ENCODE measurements at places on chromosomes 12 and 14.

DNA sequence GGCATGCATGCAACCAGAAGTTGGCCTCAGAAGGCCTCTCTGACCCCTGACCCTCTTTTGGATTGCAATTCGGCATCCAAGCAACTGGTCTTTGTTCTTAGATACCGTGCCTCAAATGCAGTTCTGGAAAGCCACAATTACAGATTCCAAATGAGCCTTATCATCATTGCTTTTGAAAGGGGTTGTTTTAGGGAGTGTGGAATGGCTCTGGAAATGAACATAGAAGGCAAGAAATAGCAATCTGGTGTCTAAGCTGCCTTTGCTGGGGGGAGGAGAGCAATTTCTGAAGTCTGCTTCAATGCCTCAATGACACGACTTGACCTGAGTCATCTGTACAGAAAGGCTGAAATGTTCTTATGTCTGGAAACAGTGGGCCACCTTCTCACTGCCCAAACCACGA lies 250.1 kb downstream of the NUAK1 start:
- DNase-seq: peak; percentile 58

GRCh38 chr14:58430156-58430555 lies 2.6 kb downstream of the KIAA0586 start:
- DNase-seq: peak; percentile 81

GRCh38 chr14:35347323-35348043 lies 55.3 kb downstream of the PSMA6 start:
- DNase-seq: no peak

GRCh38 chr12:7376196-7376595 lies 67.8 kb downstream of the CD163L1 start:
- DNase-seq: peak; percentile 22

DNA sequence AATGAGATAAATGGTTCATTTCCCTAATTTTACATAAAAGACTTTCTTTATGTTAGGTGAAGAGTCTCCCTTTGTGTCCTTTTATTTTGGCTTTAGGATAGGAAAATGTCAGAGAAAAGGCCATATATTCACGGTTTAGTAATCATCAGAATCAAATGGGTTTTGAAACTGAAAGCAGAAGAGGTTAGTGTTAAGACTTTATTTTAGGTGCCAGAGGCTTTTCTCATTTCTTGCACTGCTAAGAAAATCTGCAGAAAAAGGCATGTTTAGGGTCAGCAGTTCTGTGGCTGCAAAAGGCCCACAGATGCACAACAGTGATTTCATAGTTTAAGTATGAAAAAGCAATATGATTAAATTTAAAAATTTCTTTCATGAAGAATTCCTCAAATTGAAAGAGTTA lies 80.4 kb upstream of the SINHCAF start:
- no peak for DNase-seq

DNA sequence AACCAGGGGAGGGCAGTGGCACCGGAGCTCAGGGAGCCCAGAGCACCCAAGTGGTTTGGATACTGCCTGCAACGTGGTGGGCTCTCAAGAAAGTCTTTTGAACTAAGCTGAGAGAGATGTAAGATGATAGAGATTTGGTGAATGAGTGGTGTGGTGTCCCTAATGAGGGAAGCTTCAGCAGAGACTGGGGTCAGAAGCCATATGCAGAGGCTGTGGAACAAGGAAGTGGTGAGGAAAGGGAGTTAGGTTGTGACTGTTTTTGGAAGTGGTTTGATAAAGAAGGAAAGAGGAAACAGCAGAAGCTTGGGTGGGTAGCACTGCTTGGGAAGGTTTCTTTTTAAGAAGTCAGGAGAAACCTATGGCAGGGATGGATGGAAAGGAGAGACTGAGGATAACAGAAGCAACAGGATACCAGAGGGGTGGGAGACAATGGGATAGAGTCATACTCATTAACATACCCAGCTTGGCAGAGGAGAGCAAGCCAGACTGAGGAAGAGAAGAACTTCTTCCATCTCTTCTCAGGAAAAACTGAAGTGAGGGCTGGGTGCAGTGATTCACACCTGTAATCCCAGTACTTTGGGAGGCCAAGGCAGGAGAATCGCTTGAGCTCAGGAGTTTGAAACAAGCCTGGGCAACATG lies 24.1 kb downstream of the SLC4A8 start:
- DNase-seq: no peak

DNA sequence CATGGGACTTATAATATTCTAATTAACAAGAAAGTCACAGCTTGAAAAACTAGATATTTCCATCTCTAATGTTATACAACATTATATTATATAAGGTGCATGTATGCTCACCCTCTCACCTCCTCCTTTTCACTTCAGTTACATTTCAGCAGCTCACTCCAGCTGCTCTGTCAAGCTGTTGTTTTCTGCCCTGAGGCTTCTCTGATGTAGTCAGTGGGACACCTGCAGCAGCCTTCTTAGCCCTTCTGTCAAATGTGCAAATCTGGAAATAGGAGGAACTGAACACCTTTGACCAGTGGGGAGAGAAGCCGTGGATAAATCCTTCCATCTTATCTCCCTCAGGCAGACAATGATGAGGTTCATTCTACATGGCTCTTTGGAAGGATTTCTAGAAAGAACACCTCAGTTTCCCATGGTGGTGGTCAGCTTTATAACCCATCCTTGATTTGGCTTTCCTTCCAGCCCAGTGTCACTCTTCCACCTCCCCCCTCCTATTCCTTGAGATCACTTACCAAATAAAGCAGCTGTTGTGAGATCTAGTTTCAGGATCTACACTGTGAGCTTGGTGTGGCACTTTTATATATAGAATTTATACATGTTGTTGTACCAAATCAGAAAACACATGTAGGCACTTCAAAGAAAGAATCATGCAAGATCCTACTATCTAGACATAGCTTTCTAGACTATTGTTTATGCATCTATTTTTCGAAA lies 79.6 kb upstream of the STK38L start:
- no peak for DNase-seq

- DNase-seq: no peak
Observed at GRCh38 chr14:101564819-101565698, 3.8 kb downstream of the DIO3 start.

Measured in brain microvascular endothelial cell (primary cell).